Heart left ventricle (tissue), 16 donors: ENCODE measurements at places on chromosomes 5 and 9.

- H3K36me3 ChIP-seq, result no peaks in the 10 kb centered on the region
- DNase-seq, result peak; percentile 48
- no peaks in the 10 kb centered on the region for H3K27me3 ChIP-seq
Observed at GRCh38 chr5:98770209-98770910, 3.1 kb upstream of the RGMB start.

- peaks cover 32% of the 10 kb centered on the region for H3K4me1 ChIP-seq
- H3K4me3 ChIP-seq, result no peak overlapping the region
- peak overlapping the region; percentile 88 for H3K27ac ChIP-seq
Observed at GRCh38 chr9:734831-735511, 106.5 kb upstream of the DMRT1 start.

GRCh38 chr9:121294151-121294743, 26.3 kb downstream of the GSN start:
- no peak overlapping the region for H3K4me3 ChIP-seq
- H3K36me3 ChIP-seq, result no peaks in the 10 kb centered on the region
- H3K27me3 ChIP-seq, result no peaks in the 10 kb centered on the region
- H3K4me1 ChIP-seq, result peaks cover 73% of the 10 kb centered on the region
- peak overlapping the region; percentile 91 for H3K27ac ChIP-seq

- H3K4me1 ChIP-seq, result no peaks in the 10 kb centered on the region
- H3K36me3 ChIP-seq, result no peaks in the 10 kb centered on the region
- DNase-seq, result peak; percentile 49
- H3K27ac ChIP-seq, result no peak overlapping the region
- no peaks in the 10 kb centered on the region for H3K27me3 ChIP-seq
Observed at GRCh38 chr5:71810023-71810422, 90.9 kb downstream of the CARTPT start.

DNA sequence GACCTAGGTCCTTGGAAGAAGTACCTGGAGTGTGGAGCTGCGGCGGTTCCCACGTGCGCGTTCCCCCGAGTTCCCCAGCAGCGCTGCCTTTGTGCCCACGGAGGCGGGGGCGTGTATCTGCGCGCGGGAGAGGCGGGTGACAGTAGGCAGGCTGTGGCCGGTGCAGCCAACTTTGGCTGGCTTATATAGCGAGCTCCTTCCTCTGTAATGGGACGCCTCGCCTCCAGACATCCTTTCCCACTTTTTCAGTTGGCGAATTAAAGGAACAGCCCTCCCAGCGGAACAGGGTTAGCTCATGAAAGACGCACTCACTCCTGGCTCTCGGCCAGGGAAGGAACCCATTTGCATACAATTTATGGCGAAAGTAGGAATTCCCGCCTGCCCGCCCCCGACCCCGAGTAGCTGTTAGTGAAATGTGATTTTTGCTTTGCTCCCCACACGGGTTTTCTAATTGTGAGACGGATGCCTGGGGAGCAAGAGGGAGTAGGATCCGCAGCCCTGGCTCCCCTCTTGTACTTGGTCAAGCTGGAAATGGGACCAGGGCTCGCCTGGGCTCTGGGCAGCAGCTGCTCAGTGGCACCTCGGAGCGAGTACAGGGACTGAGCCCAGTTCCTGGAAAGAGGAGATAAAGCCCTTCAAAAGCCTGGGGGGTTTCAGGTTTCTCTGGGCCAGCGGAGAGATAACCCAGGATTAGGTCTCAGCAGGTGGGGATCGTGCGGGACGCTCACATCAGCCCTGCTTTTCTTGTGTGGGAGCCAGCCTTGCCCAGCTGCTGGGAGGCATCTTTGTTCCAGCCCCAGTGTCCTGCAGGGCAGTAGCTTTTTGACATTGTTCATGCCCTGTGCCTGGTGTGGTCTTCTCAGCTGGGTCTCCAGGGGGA, at the start of gene TNC:
TNC (minus strand) TSS at position 159 of the 880 bp plus-strand sequence. CDS start 27,139 bp downstream, outside the sequence.
- H3K27ac ChIP-seq, result no peak within 1 kb of the TSS
- H3K4me1 ChIP-seq, result peaks cover 10% of the 10 kb centered on the region
- peak; percentile 74 for DNase-seq
- no peaks in the 10 kb centered on the region for H3K36me3 ChIP-seq

DNA sequence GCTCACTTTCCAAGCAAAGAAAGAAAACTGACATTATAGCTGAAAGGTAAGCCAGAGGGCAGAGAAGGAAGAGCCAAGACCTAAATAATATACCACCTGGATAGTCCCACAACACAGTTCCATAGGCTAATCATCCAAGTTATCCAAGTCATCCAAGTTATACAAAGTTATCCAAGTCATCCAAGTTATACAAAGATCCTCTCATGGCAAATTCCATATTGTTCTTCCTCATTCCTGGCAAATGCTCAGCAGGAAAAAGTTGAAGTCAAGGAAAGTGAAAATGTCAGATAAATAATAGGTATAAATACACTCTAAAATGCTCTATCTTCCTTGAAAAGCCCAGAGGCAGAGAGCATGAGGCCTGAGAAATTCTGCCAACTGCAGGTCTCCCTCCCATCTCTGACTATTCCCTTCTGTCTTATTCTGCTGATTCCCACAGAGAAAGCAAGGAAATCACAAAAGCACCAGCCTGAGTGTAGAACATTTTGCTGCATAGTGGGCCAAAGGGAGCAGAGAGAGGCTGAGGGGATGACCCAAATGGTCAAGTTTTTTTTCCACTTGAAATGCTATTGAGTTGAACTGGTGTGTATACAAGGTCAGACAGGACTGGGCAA, 12.5 kb downstream of the MCTP1 start:
- H3K36me3 ChIP-seq, result no peaks in the 10 kb centered on the region
- no peaks in the 10 kb centered on the region for H3K27me3 ChIP-seq
- no peaks in the 10 kb centered on the region for H3K4me1 ChIP-seq

DNA sequence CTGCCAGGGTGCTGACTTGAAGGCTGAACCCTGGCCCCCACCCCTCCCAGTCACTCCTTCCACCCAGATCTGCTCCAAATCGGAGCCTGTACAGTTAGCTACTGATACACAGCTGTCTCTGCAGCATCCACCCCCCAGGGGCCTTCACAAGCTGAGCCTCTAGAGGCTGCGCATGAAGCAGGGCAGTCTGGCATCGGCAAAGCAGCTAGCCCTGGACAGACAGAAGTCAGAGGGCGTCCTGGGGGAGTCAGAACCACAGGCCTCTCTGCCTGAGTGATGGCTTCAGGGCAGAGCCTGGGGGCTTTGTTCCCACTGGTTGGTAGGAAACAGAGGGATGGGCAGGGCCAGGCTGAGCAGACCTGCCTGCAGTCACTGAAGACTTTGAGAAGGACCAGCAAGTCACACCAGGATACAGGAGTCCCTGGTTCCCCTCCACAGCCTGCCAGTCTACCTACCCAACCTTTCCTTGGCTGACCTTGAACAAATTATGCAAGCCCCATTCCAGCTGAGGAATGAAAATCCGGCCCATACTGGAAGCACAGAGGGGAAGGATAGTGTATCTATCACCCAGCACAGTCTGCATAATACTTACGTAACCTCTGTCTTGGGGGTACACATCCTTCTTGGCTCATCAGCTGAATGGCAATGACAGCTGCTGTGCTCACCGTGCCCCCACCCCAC, 8.8 kb downstream of the VDAC1 start:
- peaks cover 12% of the 10 kb centered on the region for H3K36me3 ChIP-seq
- no peak for DNase-seq
- no peaks in the 10 kb centered on the region for H3K27me3 ChIP-seq
- H3K4me3 ChIP-seq, result no peak overlapping the region

DNA sequence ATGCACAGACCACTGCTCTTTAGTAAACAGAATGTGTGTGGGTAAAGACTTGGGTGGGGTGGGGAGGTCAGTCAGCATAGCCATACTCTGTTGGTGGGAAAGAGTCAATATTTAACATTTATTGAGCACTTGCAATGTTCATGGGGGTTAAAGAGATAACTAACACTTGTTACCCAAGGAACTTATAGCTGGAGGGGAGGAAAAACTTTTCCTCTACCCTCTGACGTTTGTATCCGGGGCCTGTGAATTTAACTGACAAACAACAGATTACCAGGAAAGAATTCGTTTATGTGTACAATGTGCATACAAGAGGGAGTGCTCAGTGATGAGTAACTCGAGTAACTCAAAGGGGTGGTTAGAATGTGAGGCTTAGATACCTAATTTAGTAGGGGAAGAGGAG, 6.8 kb upstream of the CLINT1 start:
- H3K36me3 ChIP-seq, result no peaks in the 10 kb centered on the region
- H3K27ac ChIP-seq, result no peak overlapping the region
- H3K27me3 ChIP-seq, result no peaks in the 10 kb centered on the region
- no peaks in the 10 kb centered on the region for H3K4me1 ChIP-seq
- no peak for DNase-seq
- no peak overlapping the region for H3K4me3 ChIP-seq

GRCh38 chr5:120228262-120229031, 235.7 kb upstream of the PRR16 start:
- H3K4me1 ChIP-seq, result no peaks in the 10 kb centered on the region
- H3K27ac ChIP-seq, result no peak overlapping the region
- H3K36me3 ChIP-seq, result no peaks in the 10 kb centered on the region
- no peak for DNase-seq
